ENCODE measurements at places on chromosomes 4 and X.

- no peak for DNase-seq
Observed at GRCh38 chr4:28287831-28288233, 1427.2 kb downstream of the STIM2 start.

DNA sequence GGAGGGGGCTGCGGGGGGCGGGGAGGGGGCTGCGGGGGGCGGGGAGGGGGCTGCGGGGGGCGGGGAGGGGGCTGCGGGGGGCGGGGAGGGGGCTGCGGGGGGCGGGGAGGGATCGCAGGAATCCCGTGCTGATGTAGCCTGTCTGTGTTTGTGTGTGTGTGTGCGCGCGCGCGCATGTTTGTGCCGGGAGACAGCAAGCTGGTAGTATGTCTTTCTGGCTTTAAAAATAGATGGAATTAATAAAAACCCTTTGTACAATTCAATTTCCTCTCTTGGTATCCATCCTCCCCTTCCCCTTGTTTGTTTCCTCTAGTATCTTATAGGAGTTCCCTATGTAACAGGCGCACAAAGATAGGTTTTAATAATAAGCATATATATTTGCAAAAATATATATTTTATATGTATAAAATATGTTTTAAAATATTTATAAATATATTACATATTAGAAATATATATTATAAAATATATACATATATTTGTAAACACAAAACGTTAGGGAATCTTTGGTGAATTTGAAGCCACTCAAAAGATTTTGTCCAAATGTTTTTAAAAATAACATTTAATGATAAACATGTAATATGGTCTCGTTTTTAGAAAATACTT is 782 bp downstream of the ARHGAP24 start:
- DNase-seq, result no peak

DNA sequence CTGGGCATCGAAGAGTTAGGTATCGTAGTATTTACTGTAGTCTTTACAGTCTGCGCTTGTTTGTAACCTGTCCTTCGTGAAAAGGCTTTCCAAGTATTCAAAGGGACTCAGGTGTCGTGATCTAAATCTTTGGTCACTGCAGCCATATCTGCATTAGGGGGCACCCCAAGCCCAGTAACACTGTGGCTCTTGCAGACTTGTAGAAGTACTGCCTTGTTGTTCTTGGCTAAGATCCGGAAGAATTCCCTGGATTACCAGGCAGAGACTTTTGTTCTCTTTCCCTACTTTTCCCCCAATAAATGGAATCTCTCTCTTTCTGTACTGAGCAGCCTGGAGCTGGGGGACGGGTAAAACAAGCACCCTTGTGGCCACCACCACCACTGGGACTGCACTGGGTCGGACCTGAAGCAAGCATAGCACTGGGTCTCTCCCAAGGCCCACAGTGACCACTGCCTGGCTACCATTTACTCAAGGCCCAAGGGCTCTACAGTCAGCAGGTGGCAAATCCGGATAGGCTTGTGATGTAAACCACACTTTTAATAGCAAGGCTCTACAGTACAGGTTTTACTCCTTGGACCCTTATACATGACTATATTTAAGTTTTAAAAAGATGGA is 12.0 kb downstream of the CXorf58 start:
- no peak for DNase-seq

GRCh38 chr4:11503166-11503565 is 74.5 kb upstream of the HS3ST1 start:
- peak; percentile 5 for DNase-seq

- no peak for DNase-seq
Observed at GRCh38 chr4:54643958-54644751, 13.6 kb upstream of the KIT start.

DNA sequence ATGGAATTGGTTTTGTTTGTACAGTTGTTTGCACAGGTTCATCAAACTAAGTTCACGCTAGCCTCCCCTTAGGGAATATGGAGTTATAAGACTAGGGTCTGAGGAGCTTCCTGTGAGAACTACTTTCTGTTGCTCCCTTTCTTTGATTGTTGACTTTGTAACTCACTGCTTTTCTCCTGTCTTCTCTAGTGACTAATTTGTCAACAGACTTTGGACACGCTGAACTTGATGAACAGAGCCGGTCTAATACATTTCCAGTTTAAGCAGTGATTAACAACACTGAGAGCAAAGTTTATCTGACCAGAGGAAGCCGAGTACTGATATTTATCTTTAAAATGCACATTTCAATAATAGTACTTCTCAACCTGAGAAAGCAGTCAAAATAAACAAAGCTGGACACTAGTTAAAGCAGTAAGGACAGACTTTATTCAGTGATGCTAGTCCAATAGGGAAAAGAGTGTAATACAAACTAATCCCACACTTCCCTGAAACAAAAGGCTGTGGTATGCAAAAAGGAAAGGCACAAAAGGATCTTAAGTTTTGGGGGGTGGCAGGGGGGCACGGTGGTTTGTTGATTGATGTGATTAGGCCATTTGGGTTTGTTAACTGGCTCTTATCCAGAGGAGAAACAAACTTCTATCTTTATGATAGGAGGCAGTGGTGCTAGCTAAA is 2.7 kb upstream of the NUDT9 start:
- no peak for DNase-seq

DNA sequence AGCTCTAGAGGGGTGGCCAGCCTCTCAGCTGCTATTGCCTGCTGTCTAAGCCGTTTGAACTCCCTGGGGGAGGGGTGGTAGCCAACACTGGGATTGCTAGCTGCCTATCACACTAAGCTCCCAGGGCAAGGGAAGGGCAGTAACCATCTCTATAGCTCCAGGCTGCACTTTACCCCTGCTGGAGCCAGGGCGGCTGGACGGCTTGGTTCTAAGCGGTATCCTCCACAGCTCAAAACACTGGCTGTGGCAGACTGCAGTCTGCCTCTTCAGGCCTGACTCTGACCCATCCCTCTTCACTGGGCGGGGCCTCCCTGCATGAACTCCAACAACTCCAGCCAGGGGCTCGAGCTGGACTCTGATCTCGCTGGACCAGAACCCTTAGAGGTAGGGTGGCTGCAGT is 55.3 kb upstream of the GNRHR start:
- no peak for DNase-seq

DNA sequence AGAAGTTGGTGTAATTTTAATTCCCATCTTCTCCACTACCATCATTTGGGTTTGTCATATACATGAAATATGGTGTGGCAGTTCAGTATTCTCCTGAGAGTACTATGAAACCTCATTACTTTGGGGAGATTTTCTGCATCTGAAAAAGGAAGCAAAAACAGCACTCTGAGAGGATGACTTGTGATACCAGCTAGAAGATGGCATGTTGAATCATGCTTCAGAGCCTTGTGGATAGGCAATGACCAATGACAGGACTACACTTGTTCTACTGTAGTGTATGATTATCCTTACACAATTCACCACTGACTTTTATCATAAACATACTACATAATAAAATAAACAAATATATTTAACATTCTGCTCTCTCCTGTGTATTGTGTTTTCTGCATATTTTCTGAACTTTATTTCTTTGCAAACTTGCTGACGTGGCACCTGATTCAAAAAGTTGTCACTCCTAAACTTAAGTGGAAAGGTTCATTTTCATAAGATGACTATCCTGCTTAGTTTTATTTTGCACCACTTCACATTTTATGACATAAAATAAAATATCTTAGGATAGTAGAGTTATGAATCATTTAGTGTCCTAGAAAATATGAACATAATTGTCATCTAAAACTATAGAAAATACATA is 991.3 kb downstream of the FSTL5 start:
- DNase-seq, result no peak

- DNase-seq, result peak; percentile 55
Observed at GRCh38 chr4:185020863-185021761, 2.8 kb downstream of the HELT start.

GRCh38 chrX:38214551-38215531 is 5.8 kb downstream of the SRPX start:
- DNase-seq, result peak; percentile 37

- peak; percentile 87 for DNase-seq
Observed at GRCh38 chr4:140252742-140253555, 99.0 kb upstream of the MAML3 start.

- no peak for DNase-seq
Observed at GRCh38 chr4:55871299-55871800, 17.9 kb downstream of the EXOC1 start.

- DNase-seq, result no peak
Observed at GRCh38 chr4:55947912-55948725, 626 bp upstream of the CEP135 start.

DNA sequence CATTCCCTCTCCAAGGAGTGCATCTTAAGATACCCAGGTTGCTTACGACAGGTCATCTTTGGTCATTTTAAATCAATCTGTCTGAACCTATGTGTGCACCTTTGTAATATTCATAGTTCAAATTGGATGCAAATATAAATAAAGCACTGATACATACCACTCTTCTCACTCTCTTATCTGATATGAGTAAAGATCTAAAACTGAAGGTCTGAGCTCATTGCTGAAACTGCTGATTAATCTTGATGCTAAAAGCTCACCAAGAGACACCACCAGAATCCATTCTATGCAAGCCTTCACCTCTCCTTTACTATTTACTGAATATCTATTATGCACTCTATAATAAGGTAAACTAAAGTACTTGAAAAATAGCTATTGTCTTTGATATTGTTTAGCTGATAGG is 16.6 kb downstream of the HSD17B13 start:
- DNase-seq, result no peak

- DNase-seq, result no peak
Observed at GRCh38 chrX:152905081-152905420, 7.2 kb downstream of the ZNF185 start.

GRCh38 chr4:4462970-4463369 is 76.1 kb downstream of the NSG1 start:
- no peak for DNase-seq

GRCh38 chr4:2177443-2178093 is 64.4 kb downstream of the HAUS3 start:
- DNase-seq, result no peak

DNA sequence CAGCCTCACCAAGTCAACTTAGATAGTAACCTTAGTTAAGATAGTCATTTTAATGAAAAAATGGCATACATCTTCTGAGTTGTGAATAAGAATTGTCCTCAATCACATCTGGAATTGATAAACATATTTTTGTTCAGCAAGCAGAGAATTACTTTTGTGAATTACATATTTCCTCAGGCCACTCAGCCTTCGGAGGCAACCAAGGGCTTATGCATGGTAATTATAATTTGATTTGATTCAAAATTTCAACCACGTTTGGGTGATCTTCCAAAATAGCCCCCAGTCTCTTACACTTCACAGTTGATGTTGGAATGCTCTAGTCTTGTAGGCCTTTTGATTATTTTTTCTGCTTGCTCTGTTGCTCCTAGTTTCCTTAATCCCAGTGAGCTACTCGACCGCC is 63.4 kb downstream of the GALNTL6 start:
- no peak for DNase-seq

GRCh38 chrX:145613894-145614293 is 203.7 kb upstream of the SLITRK2 start:
- no peak for DNase-seq

All from retina (tissue), 1 donor.